ENCODE measurements at places on chromosomes 13 and 19.

DNA sequence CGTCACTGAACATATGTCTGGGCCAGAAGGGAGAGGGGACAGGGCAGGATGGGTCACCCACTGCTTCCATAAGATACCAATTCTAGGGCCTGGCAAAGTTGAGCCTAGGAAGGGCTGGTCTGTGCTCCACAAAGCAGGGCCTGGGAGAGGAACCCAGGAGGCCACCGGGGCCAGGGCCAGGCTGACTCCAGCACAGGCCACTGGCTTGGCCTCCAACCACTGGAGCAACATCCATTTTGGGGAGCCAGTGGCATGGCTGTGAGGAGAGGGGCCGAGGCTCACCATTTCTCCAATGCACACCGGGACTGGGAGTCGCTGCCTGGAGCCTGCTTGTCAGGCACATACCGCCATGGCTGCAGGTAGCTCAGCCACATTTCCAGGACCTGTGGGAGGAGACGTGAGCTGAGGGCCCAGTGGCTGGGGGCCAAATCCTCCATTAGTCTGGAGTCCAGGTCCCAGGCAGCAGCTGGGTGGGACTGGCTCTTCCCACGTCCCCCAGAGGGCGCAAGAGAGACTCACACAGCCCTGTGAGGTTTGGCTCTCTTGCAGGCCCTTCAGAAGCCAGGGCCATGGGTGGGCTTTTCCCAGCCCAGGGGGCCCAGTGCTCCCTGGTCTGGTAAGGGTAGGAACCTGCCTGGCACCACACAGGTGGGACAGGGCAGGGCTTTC is 27.7 kb downstream of the TUBA3C start:
- DNase-seq, result no peak

- DNase-seq, result no peak
These were observed 62.2 kb downstream of the DNAJC15 start for GRCh38 chr13:43085545-43085944.

DNA sequence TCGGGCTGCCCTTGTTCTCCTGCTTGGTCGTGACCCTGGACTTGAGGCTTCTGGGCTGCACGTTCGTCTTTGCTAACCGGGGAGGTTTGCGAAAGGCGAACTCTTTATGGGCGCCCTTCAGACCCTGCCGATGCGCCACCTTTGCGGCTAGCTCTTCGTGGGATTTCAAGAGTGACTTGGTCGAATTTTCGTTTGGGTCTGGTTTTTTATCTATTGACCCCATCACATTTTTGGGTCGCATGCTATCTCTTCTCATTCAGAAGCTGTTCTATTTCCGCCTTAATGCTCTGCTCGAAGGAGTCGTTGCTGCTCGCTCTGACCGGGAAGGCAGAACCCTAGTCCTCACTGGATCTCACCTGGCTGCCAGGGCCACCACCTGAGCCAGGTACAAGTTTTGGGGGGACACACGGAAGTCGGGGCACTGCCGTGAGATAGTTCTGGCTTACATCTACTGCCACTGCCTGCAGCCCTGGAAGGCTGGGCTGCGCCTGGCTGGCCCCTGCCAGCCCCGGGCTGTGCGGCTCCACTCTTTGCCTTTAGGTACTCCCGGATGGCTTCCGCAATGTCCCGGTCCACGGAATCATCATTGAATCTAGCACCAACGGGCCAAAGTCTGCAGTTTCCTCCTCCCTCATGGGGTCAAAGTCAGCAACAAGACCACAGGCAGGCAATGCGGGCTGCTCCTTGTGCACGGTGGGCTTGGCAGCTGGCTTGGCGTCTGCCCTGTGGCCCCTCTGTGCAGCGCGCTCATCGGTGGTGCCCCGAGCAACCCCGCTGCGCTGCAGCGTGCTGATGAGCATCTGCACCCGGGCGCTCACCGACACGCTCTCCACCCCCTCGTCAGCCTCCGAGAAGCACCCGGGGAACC is 16.2 kb downstream of the RB1 start:
- no peak for DNase-seq

- DNase-seq, result no peak
These were observed 339.1 kb upstream of the OBI1 start for GRCh38 chr13:78997902-78998629.

DNA sequence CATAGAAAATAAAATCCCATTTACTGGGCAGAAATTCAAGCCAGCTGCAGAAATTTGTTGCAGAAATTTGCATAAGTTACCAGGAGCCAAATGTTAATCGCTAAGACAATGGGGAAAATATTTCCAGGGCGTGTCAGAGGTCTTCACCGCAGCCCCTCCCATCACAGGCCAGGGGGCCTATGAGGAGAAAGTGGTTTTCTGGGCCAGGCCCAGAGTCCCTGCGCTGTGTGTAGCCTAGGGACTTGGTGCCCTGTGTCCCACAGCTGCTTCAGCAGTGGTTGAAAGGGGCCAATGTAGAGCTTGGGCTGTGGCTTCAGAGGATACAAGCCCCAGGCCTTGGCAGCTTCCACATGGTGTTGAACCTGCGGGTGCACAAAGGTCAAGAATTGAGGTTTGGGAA is 278.9 kb upstream of the PCDH9 start:
- no peak for DNase-seq

GRCh38 chr13:47121092-47121763 is 224.4 kb upstream of the HTR2A start:
- no peak for DNase-seq

DNA sequence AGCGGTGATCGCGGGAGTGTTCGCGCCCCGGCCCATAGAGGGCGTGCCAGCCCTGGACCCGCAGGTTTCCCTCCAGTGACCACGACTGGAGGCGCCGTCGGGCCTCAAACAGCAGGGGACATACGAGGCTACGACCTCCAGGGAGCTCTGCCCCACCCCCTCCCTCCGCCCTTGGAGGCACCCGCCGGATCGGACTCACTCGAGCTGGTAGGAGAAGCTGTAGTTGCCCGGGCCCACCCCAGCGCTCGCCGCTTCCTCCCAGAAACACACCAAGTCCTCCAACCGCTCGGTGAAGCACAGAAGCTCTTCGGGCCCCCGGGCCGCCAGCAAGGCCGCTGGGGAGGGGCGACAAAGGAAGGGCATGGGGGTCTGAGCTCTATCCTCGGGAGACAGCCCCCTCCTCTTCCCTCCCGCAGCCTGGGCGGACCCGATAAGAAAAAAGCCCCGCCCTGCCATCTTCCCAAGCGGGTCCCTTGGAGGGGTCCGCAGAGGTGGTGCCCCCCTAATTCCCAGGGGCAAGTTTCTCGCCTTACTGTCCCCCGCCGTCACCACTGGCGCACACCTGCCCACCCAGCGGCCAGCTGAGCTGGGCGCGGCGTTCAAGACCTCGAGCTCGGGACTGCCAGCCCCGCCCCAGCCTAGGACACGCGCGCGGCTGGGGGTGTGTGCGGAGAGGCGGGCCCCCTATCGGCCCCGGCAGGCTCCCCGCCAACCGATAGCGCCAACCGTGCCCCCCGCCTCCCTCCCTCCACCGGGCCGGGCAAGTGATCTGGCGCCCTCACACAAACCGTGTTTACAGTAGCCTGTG is 1.0 kb downstream of the EPOR start:
- no peak for DNase-seq

Data from mucosa of gallbladder (tissue), 1 donor.